ENCODE measurements at places on chromosomes 12 and 14. TPM values are rescaled to one million over a fixed set of nuclear protein-coding genes. Genes with fewer than 3 reads are reported as not detected.
A peak's percentile ranks its signal among the peaks of the same experiment; 100 is the strongest.

The TAS2R7 gene
- total RNA-seq: 0.40 TPM

The DPPA3 gene
- total RNA-seq: 0.81 TPM

The EPYC gene
- not detected for total RNA-seq

The KLRK1 gene
- not detected for total RNA-seq

DNA sequence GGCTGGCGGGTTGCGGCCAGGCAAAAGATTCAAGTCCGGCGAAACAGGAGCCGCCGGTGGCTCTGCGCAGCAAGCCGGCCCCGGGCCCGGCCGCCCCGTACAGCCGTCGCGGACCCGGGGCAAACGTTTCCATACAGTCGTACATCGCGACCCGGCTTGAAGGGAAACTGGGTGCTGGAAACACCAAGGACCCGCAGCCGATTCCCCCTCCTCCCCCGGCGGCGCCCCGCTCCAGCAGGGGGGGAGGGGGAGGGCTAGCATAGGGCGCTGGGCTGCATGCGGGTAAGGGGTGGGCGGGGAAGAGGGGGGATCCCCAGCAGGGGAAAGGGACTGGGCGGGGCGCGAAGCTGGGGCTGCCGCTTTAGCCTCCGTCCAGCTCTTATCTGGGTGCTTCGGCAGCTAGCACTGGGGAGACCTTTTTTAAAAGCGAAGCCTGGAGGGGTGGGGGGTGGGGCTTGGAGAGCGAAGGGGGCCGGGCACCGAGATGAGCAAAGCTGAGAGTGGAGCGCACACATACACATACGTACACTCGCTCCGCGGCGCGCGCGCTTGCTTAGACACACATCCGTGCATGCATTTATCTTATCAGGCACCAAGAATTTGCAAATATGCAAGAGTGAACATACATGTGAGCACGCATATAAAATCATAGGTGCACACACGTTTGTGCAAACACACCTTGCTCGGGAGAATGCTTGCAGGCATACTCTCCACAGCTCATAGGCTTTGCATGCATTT lies 11.9 kb downstream of the RARG start:
- H3K36me3 ChIP-seq: no peaks in the 10 kb centered on the region
- peak overlapping the region; percentile 99 for H3K27ac ChIP-seq
- no peaks in the 10 kb centered on the region for H3K27me3 ChIP-seq
- H3K4me3 ChIP-seq: peak overlapping the region; percentile 94

DNA sequence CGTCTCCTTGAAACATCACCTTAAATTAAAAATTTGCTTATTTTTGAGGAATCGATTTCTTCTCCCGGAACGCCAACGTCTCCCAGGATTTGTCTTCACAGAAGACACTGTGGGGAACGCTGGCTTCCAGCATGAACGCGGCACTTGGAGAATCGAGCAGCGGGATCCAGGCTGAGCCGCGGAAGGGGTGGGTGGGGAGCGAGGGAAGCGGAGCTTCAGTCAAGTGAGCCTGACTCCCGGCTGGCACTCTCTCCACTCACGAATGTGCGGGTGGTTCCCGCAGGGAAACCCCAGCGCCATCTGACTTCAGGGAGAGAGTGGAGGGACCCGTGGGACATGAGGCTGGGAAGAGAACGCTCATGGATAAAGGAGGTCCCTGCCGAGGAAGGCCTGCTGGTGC lies 506.0 kb upstream of the TMEM132C start:
- no peaks in the 10 kb centered on the region for H3K4me1 ChIP-seq
- H3K4me3 ChIP-seq: no peak overlapping the region
- no peak overlapping the region for H3K27ac ChIP-seq
- H3K27me3 ChIP-seq: peaks cover 4% of the 10 kb centered on the region
- no peaks in the 10 kb centered on the region for H3K36me3 ChIP-seq

- no peaks in the 10 kb centered on the region for H3K36me3 ChIP-seq
- H3K4me1 ChIP-seq: peaks cover 38% of the 10 kb centered on the region
- DNase-seq: no peak
- no peaks in the 10 kb centered on the region for H3K27me3 ChIP-seq
- H3K4me3 ChIP-seq: no peak overlapping the region
These were observed 58.2 kb upstream of the FLRT2 start for GRCh38 chr14:85471744-85472143.
